ENCODE measurements at places on chromosomes 5 and 9.

- DNase-seq: no peak
These were observed 126.7 kb upstream of the GRHPR start for GRCh38 chr9:37295796-37296195.

DNA sequence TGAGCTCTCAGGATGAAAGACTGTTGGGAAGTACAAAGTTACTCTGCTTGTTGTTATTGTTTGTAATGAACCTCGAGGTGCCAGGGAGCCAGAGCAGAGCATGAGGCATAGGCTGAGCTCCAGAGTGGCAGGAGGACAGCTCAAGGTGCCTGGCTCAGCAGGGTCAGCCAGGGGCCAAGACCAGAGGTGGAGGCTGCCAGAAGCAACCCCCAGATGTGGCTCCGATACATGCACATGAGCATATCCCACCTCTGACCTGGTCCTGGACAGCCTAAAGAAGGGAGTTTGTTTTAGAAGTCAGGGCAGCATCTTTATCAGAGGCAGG is 105.6 kb downstream of the PSD2 start:
- no peak for DNase-seq

DNA sequence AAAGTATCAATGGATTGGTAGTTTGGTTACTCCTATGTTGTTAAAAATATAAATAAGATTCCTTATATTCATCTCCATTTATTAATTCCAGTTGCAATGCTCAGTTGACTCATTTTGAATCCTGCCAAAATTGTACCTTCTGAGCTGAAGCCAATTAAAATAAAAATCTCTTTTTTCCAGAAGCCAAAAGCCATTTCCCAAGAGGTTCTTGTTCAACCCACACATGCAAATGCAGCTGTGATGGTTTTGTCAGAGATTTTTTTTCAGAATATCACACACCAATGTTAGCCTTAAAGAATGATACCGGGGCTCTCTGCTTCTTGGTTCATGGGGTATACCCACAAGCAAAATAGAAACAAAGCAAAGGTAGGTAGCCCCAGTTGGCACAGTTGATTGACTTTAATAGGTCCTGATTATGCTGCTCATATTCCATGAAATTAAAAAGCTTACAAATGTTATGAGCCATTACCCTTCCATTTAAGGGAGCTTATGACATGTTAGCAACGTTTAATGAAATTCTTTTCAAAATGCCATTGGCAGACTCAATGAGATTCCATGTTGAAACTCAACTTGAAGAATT is 208.0 kb downstream of the SGCD start:
- DNase-seq: no peak

DNA sequence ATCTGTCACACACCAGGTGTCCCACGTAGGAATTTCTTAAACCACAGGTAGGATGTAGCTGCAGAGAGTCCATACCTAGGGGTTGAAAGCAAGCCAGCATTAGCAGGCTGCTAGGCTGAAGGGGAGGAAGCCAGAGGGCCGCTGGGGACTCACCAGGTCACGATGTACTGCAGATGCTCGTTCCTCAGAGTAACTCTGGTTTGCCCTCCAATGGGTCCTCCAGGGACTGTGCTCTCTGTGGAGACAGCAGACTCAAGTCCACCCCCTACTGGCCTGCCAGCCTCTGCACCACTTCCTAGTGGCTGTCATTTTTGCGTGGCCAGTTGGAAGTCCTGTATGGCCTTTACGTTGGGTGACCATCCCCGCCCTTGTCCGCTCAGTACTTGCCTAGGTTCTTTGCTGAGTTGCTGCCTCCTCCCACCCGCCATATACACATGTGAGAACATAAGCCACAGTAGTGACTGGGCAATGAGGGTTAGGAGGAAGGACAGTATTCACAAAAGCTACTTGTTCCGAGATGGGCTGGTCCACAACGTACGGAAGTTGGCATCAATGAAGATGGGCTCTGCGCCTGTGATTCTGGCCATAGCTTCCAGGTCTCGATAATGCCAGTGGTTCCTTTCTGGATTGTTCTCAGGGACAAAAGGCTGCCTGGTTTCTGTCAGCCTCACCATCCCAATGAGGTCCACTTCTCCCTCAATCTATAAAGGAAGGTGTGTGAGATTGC is 4.1 kb downstream of the RPL7A start:
- DNase-seq: peak; percentile 61

- no peak for DNase-seq
These were observed 192.9 kb downstream of the EPB41L4A start for GRCh38 chr5:112226215-112226614.

DNA sequence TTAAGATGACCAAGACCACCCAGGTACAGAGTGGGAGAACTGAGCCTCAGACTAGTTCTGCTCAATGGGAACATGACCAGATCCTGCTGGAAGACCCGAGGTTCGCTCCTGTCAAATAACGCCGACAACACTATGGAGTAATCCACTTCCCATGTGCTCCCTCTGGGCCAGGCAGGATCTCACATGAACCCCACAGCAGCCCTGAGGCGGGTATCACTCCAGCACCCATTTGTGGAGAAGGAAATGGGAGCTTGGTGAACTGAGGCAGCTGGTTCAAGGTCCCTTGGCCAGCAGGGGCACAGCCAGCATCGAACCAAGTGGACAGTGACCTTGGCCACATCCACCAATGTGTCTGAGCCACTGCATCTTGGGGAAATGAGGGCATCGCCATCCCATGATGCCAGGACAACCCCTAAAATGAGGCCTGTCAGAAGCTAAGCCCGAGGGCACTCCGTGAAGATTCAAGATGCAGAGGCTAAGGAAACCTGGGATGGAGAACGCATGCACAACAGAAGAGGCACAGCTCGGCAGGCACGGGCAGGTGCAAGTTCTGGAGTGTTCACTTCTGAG is 8.5 kb downstream of the ANKS6 start:
- DNase-seq: no peak

DNA sequence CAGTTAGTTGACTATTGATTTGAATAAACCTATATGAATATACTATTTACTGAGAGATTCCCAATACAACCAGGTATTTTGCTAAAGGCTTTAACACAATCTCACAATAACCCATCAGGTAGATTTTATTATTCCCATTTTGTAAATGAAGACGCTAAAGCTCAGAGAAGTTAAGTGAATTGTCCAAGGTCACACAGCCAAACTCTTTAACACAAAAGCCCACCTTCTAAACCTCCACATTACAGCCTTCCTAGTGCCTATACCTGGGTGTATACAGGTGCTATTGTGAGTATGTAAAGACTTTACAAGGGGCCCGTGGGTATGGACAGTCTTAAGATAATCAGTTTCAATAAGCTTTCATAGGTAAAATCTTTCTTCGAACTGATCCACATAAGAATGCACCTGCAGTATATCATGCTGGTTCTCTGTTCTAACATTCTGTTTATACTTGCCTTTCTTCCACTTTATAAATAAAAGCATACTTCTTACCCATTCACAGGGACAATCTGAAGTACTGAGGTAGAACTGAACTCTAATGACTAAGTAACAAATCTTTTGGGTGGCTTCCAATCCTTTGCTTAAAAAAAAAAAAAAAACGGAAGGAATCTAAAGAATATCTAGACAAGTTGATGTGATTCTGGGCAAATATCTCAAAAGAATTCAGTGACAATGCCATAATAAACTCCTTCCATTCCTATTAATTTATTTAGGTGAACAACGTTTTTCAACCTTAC is 59.1 kb downstream of the PJA2 start:
- DNase-seq: no peak

DNA sequence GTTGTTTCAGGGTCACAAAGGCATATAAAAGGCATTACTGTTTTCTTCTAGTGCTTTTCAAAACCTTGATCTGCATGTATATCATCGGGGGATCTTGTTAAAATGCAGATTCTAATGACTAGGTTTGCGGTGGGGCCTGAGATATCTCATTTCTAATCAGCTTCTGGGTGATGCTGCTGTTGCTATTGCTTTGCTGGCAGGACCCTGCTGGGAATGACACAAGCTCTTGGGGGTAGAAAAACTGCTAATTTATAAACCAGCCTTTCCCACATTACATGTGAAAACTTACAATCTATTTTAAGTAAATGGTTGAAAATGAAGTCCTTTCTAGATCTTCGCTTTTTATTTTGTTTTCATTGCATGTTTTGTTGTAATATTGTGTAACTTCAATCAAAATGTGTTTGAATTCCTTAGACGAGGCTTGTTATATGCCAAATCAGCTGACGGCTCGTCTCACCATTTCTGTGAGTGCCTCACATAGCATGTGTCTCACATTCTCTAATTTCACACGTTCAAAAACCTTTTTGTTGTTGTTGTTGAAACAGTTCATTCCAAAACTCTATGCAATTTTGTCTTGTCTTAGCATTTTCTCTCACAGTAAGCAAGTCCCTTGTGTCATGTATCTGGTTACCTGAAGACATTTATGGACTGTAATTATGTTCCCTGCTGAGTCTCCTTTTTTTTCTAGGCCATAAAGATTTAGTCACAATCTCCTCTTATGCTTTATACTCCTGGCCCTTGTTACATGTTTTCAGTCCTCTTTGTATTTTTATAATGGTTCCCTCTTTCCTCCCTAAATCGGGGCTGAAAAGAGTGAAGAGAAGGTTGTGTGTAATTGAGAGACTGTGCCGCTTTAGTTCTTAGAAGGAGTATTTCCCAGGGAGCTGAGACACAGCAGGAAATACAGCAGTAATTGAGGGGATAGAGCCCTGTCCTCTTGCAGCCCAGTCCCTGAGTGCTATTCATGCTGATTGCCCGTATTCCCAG is 521.0 kb upstream of the SEMA6A start:
- no peak for DNase-seq

DNA sequence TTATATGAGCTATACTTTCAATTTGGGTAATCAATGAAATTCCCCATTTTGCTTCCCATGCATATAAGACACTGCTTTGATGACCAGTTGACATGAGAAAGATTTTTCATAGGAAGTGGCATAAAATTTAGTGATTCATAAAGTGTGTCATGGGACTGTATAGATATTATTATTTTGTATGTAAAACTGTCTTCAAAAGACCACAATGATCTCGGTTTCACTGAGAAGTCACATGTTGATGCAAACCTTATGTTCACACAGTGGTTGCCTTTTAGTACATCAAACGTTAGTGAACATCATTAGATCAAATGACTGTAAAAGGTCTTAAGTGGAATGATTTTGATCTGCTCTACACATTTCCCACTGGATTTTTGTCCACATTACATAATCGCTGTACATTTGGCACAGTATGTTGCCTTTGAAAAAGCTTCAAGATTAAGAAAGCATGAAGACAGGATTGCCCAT is 349.2 kb upstream of the MEF2C start:
- no peak for DNase-seq

- DNase-seq: no peak
These were observed 238.2 kb downstream of the GLIS3 start for GRCh38 chr9:4061717-4062116.

DNA sequence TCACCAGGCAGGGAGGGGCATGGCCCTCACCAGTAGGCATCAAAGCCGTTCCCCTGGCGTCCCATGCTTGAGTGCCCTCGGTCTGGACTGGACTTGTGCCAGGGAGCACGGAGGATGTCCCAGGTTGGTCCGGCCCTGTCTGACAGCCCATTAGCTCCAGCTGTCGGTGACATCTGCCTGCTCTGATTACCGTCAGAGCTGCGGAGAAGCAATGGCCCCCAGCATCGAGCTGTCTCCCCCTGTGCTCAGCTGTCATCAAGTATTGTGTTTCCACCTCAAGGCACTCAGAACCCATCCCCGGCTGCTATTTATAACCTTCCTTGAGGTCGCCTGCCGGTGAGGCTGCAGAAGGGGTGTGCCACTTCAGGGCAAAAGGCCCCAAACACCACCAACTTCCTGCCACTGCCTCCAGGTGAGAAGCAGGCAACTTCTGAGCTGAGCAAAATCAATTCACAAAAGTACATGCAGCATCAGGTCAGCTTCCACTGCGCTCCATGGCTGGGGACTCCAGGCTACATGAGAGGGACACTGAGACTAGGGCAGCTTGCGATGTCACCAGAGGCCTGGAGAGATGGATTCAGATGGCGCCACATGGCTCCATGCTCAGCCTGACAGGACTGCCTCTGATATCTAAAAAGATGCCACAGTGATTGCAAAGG is 142.7 kb downstream of the C5orf15 start:
- peak; percentile 33 for DNase-seq

DNA sequence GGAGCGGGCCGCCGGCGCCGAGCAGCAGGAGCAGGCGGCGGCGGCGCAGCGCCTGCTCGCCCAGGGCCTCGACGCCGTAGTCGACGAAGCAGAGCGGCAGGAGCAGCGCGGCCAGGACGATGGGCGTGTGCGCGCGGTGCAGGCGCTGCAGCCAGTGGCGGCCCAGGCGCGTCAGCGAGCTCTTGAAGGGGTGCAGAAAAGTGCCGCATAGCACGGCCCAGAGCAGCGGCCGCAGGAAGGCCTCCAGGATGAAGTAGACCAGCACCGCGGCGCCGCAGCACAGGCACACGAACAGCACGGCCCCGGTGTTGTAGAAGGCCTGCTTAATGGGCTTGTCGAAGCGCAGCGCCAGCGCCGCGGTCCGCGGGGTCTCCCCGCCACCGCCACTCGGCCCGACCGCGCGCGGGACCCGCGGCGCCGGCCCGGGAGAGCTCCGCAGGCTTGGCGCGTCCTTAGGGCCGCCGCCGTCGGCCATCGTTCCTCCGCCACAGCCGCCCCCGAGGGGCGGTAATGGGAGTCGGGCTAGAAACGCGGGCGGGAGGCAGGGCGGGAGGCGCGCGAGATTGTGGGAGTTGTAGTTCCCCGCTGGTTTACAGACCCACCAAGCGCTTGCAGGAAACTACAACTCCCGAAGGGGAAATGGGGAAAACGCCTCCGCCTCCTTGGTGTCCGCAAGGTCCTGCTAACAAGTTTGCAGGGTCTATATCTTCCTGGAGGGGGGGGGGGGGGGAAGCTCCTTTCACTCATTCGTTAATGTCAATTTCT is at the start of gene TMEM245:
TSS of gene TMEM245 (minus strand) at position 509 of the 765 bp plus-strand sequence. CDS start at position 475, 34 bp downstream.
- peak; percentile 96 for DNase-seq

DNA sequence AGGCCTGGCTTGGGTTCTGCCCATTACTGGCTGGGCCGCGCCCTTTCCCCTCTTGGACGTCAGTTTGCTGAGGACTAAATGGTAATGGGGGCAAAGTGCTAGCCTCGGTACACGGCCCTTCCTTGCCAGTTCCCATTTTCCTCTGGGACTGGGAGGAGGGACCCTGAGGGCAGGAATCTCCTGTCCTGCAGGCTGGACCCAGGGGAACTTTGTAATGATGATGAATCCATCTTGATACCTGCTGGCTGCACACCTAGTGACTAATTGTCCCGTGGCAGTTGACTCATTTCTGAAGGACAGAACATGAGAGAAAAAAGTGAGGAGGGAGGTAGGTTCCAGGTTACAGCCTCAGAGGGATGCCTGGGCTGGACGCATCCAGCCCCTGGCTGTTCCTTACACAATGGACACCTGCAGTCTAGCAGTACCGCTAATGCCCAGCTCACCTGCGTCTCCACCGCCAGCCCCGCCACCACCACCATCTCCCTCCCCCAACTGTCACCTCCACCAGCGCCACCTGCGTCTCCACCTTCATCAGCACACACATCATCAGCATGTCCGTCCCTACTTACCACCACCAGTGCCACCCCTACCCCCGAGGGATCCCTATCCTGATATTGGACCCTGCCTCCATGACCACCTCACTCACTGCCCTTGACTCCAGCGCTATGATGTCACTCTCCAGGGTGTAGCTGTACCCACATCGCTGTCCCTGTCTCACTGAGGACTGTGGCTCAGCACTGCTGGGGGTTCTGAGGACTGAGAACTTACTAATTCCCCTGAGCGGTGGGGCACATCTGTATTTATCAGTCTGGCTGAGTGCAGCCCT is 4.3 kb downstream of the CDHR2 start:
- DNase-seq: no peak
